ENCODE measurements at places on chromosomes 4 and X.

GRCh38 chr4:142169216-142169615 is 532.8 kb downstream of the IL15 start:
- DNase-seq = no peak

DNA sequence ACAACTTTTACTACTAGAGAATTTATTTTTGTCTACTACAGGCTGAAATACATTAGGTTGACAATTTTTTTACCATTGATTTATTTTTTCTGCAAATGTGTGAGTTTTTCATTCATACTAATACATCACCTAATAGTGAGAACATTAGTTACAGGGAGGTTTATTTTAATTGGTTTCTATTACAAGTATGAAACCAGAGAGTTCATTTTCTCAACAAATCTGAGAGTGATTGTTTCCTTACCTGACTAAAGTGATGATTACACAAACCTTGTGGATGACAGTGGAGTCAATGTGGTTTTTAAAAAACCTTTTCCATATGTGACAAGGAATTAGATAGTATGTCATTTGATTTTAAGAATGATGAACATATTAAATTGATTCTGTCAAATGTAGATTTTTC is 227.4 kb downstream of the PALLD start:
- DNase-seq = no peak

DNA sequence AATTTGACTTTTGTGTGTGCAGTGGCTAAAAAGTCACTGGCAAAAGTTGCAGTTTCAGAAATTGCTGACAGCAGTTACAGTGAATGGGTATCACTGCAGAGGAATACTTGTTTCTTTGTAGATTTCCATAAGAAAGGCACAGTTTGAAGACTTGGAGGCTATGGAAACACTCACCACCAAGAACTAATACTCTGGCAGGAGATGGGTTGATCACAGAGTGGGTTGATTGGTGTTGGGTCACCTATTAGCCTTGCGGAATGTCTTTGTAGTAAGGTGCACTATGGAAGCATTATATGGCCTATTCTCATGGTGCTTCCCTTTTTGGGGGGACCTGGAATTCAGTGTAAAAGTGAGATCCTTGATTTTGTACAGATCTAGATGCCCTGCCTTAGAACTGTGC is 502.8 kb downstream of the CFAP47 start:
- no peak for DNase-seq

DNA sequence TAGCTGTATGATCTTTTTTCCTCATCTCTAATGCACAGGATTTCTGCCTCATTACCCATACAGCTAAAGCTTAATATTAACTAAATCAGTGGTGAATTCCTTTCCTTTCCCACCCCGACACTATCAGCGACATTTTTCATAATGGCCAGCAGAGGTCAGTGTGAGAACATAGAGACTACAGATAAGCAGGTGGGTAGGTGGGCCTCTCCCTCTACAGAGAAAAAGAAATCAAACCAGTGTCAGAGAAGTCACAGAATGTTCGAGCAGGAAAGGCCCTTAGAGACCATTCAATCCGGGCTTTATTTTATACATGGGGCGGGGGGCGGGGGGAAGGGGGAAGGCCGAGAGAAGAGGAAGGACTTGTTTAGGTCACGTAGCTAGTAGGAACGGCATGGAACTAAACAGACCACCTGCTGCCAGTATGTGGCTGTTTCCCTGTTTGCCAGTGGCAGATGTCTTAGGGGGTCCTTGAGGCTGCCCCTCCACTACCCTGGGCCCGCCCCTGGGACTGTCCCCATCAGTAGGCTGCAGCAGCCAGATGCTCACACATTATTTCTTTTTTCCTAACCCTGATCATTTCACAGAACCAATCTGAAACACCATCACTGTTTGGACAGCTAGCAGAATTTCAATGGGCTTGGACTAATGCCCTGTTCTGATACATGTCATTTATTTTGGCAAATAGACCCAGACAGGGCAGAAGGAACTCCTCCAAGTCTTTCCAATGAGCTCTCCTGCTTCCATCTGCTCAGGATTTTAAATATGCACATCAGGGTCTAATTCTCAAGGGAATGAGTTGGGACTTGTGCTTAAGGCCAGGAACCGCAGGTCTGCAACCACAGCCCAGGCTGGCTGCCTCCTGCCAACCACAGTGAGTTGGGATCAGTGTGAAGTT is 133.4 kb downstream of the ATG4A start:
- no peak for DNase-seq

DNA sequence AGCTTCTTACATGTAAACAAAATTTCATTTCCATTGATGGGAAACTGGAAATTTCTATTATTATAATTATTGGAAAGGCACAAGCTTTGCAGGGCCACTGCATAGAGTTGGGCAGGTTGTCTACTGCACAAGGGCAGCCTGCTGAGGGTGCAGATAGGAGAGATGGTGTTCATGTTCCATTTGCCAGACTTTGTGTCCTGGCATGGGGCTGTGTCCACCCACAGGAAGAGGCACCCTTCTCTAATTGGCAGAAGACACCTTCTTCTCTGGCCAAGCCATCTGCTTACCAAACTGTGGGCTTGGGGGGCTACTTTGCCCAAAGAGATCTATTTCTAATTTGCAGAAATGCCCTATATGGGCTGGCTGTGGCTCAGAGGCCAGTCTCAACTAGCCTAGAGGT is 140.7 kb downstream of the GATB start:
- DNase-seq = no peak
